ENCODE measurements at places on chromosomes 5 and 9.

GRCh38 chr9:105330755-105331154 is 86.3 kb downstream of the SLC44A1 start:
- DNase-seq, result no peak

- no peak for DNase-seq
Measured at GRCh38 chr9:18569941-18570630, 96.1 kb downstream of the ADAMTSL1 start.

DNA sequence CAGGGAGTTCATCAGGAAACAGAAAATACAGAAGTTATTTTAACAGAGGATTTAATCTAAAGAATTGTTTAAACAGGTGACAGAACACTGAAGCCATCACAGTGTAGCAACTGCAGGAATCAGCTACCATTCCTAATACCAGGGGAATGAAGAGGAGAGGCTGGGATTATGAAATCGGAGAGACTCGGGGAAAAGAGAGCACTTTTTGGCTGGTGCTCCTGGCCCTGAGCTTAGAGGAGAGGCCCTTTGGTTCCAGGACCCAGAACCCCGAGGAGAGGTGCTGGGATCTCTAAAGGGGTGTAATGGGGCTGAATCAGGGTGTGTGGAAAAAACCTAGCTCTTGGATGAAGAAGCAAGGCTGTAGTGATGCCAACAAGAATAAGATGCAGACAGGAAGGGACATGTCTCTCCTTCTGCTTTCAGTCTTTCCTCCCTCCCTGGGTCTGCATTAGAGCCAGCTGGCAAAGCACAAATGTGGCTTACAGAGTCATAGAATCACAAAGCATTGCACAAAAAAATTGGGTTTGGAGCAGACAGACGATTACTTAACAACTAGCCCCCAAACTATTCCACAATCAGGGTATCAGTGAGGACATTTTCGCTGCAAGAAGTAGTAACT is 11.6 kb upstream of the SFXN1 start:
- no peak for DNase-seq

GRCh38 chr5:15834596-15835245 is 334.7 kb downstream of the FBXL7 start:
- no peak for DNase-seq

- no peak for DNase-seq
Measured at GRCh38 chr5:8561854-8562253, 692.9 kb downstream of the MTRR start.

Measured in hematopoietic multipotent progenitor cell treated with erythropoietin and hydrocortisone succinate and interleukin-3 and kit ligand, for 6 days (in vitro differentiated cells).